Neural progenitor cell (in vitro differentiated cells): ENCODE measurements at places on chromosomes 4 and X.
A peak's percentile ranks its signal among the peaks of the same experiment; 100 is the strongest.

DNA sequence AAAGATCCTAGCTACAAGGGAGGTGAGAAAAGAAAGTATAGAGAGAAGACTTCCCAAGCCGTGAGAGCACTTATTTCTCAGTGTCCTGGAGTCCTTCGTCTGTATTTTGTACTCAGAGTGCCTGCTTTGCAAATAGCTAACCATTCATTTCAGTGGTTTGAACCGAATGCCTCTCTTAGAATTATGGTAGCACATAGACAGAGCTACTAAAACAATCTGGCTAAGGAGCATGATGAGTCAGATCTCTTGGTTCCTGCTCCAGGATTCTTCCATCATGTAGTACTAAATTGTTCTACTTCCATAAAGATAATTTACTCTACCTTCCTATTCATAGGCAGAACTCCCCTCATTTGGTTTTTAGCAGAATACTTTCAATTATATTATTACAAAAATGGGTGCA, 946.6 kb downstream of the STIM2 start:
- no peak for DNase-seq

DNA sequence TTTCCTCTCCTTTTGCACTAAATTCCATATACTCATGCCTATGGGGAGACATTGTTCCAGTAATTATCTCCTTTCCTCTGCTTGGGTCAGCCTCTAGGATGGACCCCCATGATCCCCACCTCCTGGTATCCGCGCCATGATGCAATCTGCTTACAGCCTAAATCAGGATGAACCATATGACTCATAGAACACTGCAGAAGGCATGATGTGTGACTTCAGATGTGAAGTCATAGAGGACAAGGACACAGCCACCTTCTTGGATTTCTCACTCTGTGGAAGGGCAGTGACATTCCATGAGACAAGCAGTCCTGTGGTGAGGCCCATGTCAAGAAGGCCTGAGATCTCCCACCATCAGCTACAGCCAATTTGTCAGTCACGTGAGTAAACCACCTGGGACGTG, 9.0 kb upstream of the TMEM144 start:
- DNase-seq, result no peak

GRCh38 chr4:177967328-177967727, 525.1 kb upstream of the AGA start:
- no peak for DNase-seq

DNA sequence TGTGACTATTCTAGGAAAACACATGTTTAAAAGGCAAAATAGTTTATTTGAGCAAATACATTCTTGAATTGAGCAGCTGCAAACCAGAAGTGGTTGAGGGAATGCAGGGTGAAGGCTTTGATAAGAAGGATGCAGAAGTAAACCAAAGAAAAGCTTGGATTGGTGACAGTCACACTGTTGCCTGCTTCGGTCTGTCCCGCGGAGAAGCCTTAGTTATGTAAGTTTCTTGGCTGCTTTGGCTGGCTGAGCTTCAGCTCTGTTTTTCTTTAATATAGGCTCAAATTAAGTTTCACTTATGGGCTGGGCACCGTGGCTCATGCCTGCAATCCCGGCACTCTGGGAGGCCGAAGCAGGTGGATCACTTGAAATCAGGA, 67.6 kb downstream of the FAM53A start:
- DNase-seq, result no peak

DNA sequence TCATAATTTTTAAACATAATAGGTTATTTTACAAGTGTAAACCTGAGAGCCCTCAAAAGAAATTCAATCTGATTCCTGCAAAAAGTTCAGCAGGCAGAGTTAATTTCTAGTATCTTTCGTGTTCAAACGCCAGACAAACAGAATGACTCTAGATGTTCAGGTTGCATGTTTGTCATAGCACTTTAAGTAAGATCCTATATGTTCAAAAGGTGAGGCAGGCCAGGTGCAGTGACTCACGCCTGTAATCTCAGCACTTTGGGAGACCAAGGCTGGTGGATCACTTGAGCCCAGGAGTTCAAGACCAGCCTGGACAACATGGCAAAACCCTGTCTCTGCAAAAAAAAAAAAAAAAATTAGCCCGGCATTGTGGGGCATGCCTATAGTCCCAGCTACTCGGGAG, 1.1 kb upstream of the RASSF6 start:
- DNase-seq, result no peak

GRCh38 chr4:37747772-37748330, 61.7 kb upstream of the RELL1 start:
- no peak for DNase-seq

DNA sequence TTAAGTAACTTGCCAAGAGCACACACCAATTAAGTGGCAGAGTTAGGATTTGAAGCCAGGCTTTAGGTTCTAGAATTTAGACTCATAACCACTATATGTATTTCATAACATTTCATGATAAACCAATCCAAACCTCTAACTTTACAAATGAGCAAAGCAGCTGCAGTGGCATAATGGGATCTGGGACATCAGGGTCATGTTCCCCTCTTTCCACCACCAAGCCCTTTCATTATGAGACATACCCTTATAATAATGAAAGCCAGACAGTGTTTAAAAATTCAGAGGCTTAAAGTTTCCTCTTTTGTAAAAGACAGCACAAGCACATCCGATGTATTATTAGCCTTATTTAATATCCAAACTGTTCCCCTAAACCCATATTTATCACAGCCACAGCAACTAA, 28.3 kb upstream of the AMELX start:
- DNase-seq, result no peak

- DNase-seq, result peak; percentile 74
Observed at GRCh38 chr4:107734120-107734519, 14.1 kb upstream of the PAPSS1 start.

GRCh38 chr4:139767168-139767567, 101.5 kb downstream of the MGST2 start:
- no peak for DNase-seq

GRCh38 chr4:8402640-8403039, 37.9 kb downstream of the ACOX3 start:
- no peak for DNase-seq

DNA sequence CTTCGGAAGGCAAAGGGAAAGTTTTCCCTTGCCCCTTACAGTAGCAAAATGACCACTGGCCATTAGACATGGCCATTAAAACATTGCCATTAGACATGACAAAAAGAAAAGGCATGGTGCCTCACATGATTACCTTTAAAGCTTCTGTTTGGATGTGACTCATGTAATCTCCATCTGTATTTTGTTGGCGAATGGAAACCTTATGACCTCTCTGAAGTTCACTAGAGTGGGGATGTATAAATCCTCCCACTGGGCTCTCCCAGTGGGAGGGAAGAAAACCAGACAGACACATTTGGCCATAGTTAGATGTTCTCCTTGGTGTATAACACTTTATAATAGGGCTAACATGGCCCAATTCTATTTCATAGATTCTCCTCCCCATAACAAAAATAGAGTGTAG, 152.6 kb downstream of the MAGEB17 start:
- DNase-seq, result no peak

DNA sequence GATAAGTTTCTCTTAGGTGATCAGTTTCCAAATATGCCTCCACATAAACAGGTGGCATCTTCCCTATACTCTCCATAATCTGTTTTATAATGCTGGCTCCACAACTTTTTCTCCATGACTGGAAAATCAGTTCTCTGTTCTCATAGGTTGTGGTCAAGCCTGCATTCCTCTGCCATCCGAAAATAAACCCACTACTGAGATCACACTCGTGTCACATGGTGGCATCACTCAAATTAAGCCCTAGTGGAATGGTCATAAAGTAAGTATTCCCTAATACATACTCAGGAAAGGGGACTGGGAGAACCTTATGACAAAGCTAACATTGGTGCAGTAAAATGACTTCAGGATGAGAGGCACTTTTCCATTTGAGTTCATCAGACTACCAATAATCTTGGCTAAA, 37.6 kb downstream of the MAGED4B start:
- no peak for DNase-seq

DNA sequence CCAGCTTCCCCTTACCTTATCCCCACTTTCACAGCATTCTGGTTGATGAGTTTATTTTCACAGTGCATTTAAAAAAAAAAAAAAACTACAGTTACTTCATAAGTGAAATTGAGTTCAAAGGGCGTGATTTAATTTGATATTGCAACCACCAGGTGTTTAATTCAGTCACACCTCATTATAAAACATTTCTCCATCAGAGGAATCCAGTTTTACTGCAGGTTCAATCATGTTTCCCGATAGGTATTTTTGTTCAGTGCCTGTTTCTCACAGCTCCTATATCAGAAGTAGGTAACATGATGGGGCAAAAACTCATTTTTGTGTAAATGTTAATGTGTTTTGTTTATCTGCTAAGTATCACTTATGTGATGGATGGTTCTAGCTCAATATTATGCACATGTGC, 102.3 kb upstream of the PCDH7 start:
- no peak for DNase-seq

DNA sequence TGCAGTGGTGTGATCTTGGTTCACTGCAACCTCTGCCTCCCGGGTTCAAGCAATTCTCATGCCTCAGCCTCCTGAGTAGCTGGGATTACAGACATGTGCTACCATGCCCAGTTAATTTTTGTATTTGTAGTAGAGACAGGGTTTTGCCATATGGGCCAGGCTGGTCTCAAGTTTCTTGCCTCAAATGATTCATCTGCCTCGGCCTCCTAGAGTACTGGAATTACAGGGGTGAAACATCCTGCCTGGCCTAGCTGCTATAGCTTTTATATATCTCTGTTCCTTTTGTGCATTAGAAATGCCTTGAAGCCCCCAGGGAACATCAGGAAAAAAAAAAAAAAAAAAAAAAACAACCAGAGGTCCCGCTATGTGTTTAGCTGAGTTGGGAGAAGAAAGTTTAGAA, 34.8 kb downstream of the UBE2K start:
- DNase-seq, result no peak

- DNase-seq, result no peak
Observed at GRCh38 chr4:53281438-53281837, 84.4 kb downstream of the SCFD2 start.

- DNase-seq, result peak; percentile 4
Observed at GRCh38 chrX:113906168-113906567, 677.7 kb upstream of the HTR2C start.

DNA sequence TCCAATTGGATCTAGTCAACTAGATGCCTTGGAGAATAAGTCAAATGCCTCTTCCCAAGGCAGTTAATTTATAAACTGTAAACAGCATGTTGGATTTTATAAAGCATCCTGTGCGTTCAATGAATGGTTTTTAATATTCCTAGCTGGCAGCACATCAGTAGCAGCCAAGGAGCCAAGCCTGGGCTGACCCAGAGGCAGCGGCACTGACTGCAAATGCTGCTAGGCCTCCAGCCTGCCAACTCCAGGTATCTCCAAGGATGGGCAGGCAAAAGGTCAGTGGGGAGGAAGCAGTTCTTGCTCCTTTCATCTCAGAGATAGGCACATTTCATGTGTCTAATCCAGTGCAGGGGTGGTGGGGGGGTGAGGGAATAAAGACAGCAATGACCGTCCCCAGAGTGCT, 9.5 kb downstream of the NDP start:
- DNase-seq, result no peak

GRCh38 chr4:179582164-179582905, 2140.1 kb upstream of the AGA start:
- no peak for DNase-seq

GRCh38 chr4:70768301-70768948, 46.7 kb downstream of the RUFY3 start:
- no peak for DNase-seq

DNA sequence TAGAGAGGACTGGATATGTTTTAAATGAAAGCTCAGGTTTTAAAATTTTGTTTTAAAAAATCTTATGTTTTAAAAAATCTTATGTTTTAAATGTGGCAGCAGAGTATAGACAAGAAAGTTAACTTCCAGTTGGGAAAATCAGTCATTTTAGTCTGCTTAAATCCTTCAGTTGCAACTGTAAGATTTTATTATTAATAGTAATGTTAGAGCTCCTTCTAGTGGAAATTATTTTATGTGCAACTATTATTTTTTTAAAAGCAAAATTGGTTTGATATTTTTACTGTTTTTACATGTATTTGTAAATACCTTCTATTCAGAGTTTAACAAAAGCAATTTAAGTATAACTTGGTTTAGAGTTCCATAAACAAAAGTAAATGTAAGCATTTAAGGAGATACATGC, 8.5 kb upstream of the NUDT6 start:
- no peak for DNase-seq

GRCh38 chr4:11328401-11328800, 100.3 kb downstream of the HS3ST1 start:
- no peak for DNase-seq

DNA sequence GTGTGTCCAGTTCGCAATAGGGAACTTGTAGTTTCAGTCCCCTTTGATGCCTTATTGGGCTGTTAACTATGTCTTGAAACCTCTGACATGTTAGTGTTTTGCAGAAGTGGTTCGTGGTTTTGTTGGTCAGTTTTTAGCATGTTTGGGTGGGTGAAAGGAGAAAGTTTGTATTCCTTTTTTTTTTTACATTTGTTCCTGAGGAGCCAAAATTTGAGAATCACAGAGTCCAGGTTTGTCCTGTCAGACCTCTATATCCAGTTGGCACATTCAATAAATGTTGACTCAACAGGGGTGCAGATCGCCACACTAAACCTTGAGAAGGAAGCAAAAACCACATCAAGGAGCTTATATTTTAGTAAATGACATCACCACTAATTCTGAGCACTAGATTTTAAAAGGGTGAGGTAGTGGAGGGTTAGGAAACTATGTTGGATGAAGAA, 26.2 kb downstream of the DLG3 start:
- DNase-seq, result no peak

DNA sequence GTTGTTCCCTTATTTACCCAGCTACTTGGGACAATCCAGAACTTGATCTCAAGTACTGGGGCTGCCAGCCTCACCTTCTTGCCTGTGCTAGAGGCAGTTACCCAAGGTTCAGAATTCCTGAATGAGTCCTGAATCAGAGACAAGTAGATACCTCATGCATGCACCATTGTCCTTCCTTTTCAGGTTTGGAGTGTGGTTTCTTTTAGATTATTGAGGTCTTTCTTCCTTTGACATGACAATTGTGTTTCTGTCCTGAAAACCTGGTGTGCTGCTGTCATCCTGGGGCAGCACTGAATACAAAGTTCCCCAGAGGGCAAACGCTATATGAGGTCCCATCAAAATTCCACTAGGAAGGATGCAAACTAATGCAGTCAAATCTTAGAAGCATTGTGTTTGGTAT, 3.5 kb downstream of the CXCL2 start:
- DNase-seq, result no peak

DNA sequence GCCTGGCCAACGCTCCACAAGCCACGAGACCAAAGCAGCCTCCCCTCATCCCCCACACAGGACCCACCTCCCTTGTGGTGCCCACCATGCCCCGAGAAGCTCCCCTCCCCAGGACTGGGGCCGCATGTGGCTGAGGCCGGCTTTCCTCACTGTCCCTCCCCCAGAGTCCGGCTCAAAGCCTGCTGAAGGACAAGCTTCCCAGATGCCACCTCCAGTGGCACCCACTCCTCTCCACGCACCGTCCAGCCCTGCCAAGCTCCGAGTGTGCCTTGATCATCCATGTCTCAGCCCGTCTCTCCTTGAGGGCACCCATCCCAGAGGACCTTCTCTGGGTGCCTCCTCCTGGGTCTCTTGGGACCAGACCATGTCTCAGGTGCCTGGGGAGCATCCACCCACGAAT, 58.8 kb upstream of the MXD4 start:
- no peak for DNase-seq
